ENCODE measurements at places on chromosomes 3 and 15. TPM values are rescaled to one million over a fixed set of nuclear protein-coding genes. Genes with fewer than 3 reads are reported as not detected.

TADA3 gene
- 82.3 TPM for total RNA-seq

SH2D7 gene
- total RNA-seq, result not detected

LMAN1L gene
- 0.92 TPM for total RNA-seq

ZNF502 gene
- total RNA-seq, result 1.4 TPM

KLHL40 gene
- not detected for total RNA-seq

LIPH gene
- total RNA-seq, result not detected

ABHD17C gene
- 4.0 TPM for total RNA-seq

DNA sequence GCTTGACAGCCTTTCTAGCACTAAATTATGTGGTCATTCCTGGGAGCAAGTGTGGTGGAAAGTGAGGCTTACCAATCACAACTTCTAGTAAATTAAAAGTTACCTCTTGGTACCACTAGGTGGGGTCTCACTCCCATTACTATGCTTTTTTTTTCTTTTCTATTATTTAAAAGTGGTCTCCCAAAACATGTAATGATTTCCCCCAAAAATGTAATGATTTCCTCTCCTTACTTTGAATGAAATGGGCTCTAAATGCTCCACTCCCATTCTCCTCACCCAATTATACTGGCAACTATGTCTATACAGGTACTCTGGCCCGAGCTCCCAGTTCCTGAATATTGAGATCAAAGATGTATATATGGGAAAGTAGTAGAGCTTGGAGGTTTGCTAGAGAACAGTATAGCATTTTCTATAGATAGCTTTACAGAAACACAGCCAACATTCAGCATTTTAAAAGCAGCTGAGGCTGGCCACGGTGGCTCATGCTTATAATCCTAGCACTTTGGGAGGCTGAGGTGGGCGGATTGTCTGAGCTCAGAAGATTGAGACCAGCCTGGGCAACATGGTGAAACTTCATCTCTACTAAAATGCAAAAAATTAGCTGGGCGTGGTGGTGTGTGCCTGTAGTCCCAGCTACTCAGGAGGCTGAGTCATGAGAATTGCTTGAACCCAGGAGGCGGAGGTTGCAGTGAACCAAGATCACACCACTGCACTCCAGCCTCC lies 70.9 kb downstream of the DCUN1D1 start:
- no peak for DNase-seq

DNA sequence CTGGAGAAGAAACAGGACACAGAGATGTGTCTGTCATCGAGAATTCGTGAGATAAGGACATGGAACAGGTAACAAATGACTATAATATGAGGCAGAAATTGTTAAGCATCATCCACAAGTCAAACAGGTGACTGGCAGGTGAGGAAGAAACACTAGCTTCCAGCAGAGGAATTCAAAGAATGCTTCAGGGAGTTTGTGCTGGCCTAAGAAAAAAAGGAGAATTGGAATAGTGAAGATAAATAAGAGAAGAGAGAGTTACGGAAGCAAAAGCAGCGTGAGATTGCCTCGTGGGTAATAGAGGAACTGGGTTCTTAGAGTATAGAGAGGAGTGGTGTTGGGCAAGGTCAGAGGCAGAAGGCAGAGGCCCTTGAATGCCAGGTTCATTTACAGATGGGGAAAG lies 22.9 kb upstream of the FGF12 start:
- DNase-seq, result no peak

- DNase-seq, result peak; percentile 63
These were observed 44.1 kb downstream of the CPN2 start for GRCh38 chr3:194306771-194307640.

DNA sequence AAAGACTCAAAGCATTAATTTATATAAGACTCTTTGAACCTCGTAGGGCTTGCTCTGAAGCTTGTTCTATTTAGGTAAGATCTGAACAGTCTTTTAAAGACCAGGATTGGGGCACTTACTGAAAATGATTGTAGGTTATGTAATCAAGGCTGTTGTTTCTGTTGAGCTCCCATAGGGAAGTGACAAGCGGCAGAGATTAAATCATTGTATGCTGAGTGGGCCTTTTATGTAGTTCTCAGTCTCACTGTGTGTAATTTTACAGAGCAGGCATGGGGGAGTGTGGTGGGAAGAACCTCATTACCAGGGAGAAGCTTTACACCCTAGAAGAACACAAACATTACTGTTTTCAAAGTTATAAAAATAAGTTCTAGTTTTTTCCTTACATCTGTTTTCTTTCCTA lies 160.0 kb upstream of the SNTN start:
- DNase-seq, result no peak

GRCh38 chr15:69272891-69273290 lies 25.8 kb upstream of the PAQR5 start:
- no peak for DNase-seq

GRCh38 chr15:90989040-90989768 lies 5.1 kb downstream of the PRC1 start:
- DNase-seq, result no peak
